ENCODE measurements at places on chromosomes 6 and 20.

- DNase-seq = peak; percentile 6
Measured at GRCh38 chr20:9301129-9302090, 213.0 kb upstream of the LAMP5 start.

DNA sequence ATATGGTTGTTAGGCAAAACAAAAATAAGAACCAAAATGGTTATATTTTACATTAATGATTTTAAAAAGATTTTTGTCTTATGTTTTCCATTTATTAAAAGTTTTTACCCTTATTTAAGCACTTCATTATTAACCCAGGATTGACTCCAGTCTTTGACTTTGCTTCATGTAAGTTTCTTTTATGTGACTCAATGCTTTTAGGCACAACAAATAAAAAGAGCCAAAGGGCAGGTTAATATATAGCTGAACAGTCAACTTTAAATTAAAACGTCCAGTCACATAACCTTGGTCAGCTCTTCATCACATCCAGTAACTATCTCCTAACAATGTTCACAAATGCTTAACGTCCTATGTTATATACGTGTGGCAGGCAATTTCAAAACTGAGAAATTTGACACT lies 32.7 kb downstream of the COL21A1 start:
- DNase-seq = no peak

DNA sequence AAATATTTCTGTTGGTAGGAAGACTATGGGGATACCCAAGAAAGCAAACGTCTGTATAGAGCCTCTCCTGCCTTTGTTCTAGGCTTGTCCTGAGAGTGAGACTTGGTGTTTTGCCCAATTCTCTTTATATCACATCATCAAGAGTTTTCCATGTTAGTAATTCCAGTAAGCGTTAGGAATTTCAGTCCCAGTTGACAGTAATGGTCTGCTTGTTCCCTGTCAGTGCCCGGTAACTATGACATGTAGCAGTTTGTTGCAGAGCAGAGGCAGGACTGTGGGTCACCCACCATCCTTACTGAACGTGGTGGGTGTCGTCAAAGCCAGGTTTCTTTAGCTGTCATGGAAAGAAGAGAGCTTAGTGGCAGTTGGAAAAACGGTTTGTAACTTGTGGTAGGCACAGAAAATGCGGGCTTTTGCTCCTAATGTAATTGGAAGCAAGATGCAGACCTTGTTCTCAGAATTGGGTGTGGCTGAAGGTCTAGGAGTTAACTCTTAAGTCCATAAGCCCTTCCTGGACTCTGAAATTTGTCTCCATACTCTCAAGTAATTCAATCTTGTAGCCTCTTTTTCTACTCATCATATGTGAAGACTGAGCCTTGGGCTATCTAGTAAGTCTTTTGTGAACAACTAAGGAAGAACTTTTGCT lies 188.8 kb downstream of the TMEM242 start:
- no peak for DNase-seq

DNA sequence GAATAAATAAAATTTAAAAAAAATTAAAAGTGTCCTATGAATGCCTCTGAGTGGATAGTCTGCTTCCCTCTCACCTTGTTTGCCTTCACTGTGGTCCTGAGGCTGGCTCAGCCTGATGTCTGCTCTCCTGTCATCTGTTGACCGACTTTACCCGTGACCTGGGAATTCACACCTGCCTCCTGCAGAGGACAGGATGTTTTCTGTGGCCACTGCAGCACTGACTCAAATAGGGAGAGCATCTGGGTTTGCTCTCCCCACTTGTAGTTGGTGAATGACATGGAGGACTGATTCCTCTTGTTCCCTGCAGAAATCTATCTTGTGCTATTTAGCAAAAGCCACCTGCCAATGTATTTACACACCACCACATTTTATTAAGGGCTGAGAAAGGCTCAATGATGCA lies 52.4 kb upstream of the ERVFRD-1 start:
- DNase-seq = no peak

- no peak for DNase-seq
Measured at GRCh38 chr6:25217302-25217701, 61.9 kb upstream of the CARMIL1 start.

DNA sequence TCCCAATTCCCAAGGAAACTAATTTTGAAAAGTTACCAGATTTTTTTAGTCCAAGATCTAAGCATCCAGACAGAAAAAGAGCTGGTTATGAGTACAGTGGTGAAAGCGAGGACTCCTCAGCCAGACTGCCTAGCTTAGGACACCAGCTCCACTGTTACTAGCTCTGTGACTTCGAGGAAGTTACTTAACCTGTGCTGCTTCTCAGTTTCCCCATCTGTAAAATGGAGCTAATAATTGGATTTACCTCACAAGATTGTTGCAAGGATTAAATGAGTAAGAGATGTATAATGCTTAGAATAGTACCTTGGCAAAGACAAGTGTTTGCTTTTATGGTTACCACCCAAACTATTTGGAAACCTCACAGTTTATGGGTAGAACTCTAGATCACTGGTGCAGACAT lies 1.1 kb downstream of the NT5DC1 start:
- no peak for DNase-seq

GRCh38 chr6:111700135-111700690 lies 94.5 kb upstream of the TRAF3IP2 start:
- DNase-seq = no peak

DNA sequence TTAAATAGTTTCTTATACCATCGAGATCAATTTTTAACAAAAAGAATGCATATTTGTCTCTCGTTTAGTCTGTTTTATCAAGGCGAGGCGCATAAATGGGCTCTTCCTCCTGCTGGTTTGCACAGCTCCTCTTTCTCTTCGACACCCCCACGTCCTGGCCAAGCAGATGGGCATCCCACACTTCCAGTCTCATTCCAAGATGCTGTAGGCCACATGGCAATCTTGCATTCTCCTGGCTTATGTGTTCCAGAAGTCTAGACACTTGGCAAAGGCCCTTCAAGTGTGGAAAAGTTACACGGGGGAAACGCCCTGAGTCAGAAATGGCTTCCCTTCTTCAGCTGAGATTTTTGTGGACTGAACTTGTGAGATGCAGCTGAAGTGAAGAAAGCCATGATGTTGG lies 447.1 kb downstream of the QKI start:
- DNase-seq = no peak

DNA sequence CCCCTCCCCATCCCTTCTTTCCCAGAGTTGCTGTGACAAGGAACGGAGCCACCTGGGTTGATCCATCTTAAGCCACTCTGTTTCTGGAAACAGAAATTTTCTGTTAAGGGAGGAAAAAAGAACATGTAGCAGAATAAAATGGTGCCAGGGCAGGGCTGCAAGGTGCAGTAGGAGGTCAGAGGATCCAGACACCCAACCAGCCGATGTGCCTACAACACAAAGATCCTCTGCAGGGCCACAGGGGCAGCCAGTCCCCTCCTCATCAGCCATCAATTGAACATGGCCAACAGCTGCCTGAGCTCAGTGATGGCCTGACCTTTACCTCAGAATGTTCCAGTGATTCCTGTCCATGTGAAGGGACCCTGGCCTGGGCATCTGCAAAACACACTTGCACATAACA lies 11.9 kb downstream of the MDFI start:
- DNase-seq = no peak

DNA sequence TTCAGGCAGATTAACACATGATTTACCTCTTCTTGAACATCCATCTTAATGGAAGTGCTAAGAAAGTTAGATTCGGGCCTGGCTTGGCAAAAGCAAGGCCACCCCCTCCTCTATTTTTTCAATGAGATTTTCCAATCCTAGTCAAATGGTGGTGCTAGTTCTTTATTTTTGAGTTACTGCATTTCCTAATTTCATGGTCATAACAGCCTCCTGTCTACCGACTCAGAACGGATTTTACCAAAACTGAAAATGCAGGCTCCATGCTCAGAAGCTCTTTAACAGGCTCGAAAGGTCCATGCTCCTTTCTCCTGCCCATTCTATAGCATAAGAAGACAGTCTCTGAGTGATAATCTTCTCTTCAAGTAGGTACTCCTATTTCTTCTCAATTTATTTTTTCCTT lies 117.2 kb upstream of the ESR1 start:
- DNase-seq = no peak

GRCh38 chr6:122818866-122819265 lies 29.8 kb downstream of the SMPDL3A start:
- no peak for DNase-seq

DNA sequence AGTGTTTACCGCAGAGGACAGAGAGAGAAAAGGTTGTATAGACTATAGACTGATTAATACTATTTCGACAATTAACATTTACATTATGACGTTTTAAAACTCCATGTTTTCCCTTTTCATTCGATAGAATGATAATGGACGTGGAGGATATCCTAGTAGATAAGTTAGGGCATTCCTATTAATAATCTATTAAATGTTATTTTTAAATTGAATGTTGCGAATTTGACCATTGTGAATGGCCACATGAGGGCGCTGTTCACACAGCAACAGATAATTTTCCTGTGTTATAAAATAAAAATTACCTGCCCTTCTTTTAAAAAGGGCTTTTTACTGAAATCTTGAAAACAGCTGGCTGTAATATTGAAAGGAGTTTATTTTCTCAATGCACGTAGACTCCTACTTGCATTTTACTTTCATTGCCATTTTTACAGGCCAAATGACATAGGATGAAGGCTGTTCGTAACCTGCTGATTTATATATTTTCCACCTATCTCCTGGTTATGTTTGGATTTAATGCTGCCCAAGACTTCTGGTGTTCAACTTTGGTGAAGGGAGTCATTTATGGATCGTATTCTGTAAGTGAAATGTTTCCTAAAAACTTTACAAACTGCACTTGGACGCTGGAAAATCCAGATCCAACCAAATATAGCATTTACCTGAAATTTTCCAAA lies 3.3 kb downstream of the ADGRB3 start:
- no peak for DNase-seq

- no peak for DNase-seq
Measured at GRCh38 chr6:30154709-30155519, 6.1 kb downstream of the TRIM10 start.
